ENCODE measurements at places on chromosomes 6 and 20.

GRCh38 chr6:137933696-137934095, 66.6 kb downstream of the TNFAIP3 start:
- no peak for DNase-seq

DNA sequence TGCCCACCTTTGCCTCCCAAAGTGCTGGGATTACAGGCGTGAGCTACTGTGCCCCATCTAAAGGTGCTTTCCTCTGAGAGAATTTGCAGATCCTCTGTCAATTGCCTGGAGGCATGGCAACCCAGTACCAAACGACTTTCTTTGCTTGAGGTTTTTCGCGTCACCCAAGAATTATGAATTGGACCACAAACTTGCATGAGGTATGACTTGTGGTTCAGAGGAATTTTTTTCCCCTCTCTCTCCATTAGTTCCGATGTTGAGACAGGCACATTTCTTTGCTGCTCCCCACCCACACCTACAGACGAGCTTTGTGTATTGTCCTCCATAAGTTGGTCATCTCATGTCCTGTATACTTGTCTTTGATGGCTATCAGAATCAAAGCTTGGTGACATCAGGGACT, 11.8 kb upstream of the SCAF8 start:
- DNase-seq = peak; percentile 61

- DNase-seq = no peak
Measured at GRCh38 chr6:127290391-127291265, 24.0 kb downstream of the RNF146 start.

DNA sequence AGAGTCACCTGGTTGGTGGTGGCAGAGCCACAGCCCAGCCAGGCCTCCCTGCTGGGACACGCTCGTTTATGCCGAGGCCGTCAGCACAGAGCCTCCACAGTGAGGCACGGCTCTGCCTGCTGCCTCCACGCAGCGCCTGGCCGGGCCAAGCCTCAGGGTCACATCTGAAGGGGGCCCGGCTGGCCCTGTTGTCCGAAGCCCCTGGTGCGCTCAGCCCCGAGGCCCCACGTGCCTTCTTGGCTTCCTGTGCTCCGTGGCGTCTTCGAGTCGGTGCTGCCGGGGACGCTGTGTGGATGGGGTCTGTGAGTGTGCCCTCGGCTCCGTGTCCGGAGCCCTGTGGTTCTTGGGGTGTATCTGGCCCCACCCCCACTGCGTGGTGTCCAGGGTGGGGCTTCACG, 10.4 kb upstream of the TNFRSF6B start:
- DNase-seq = no peak
